ENCODE measurements at places on chromosomes 6 and 20.
A peak's percentile ranks its signal among the peaks of the same experiment; 100 is the strongest.

- no peak for DNase-seq
Measured at GRCh38 chr6:130514712-130515111, 148.9 kb downstream of the TMEM200A start.

GRCh38 chr6:149990661-149991471 is 27.1 kb downstream of the ULBP1 start:
- no peak for DNase-seq

GRCh38 chr6:133632906-133633305 is 256.0 kb upstream of the TCF21 start:
- DNase-seq: no peak

- DNase-seq: peak; percentile 70
Measured at GRCh38 chr20:17898548-17898994, 70.0 kb downstream of the SNX5 start.

GRCh38 chr6:158465747-158466146 is 94.1 kb upstream of the TMEM181 start:
- DNase-seq: no peak

DNA sequence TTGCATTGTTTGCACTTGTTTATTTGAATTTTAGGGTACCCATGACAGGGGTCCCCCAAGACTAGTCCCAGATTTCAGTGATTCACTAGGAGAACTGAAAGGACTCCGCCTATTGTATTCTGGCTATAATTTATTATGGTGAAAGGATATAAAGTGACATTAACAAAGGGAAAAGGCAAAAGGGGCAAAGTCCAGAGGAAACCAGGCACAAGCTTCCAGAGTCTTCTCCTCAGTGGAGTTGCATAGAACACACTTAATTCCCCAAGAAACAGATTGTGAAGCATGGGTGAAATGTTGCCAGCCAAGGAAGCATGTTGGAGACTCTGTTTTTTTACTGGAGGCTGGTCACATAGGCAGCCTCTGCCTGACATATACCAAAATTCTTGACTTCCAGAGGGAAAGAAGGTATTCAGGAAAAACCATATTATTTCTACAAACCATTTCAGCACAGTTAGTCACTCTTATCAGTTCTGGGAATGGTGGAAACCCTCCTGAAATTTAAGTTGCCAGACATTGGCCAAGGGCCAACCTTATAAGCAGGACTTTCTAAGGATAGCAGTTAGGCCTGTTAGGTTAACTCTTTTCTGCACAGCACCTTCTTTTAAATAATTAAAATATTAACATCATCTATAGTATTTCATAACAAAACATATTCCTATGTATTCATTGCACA is 71.8 kb downstream of the FIG4 start:
- DNase-seq: peak; percentile 69

DNA sequence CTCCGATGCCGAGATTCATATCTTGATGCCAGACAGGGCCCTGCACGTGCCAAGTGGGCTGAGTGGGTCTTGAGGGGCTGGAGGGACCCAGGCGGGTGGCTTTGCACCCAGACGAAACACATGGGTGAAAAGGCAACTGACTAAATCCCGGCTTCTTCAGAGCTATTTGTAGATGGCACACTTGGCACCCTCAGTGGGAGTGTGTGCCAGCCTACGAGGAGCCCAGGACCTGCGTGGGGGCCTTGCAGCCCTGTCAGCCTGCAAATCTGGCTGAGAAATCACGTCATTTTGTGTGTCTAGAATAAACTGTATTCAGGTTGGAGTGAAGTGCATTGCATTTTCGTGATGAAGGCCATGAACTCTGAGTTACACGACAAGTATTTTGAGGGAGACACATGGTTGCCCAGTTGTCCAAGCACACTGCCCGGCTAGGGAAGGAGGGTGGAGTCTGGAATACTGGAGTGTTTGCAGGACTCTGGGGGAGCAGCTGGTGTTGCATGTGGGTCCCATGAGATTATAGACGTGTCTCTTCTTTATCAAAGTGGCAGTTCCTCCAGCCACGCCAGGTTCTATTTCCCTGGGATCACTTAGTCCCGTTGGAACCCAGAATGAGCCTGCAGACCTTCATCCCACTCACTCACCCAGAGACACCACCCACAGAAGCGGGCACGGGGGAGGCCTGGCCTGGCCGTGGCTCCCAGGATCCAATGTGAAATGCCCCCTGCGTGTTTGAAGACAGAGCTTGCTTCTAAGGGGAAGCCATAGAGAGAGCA is 60.2 kb downstream of the DLL1 start:
- no peak for DNase-seq

DNA sequence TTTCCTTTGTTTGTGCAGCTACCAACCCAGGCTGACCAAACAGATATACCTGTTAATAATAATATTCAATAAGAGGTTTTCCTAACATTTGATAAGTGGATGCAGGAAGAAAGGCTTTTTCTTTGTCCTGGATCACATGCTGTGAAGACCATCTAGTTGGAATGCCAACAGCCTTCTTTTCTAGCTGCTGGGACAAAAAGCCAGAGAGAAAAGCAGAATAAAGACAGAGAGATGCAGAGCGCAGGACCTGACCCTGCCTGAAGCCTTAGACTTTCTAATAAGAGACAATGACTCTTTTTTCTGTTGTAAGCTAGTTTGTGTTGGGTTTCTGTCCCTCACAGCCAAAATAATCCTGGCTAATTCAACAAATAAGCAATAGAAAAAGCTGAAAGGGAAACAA is 308.2 kb downstream of the PHF3 start:
- no peak for DNase-seq

GRCh38 chr20:4040283-4041179 is 25.2 kb upstream of the RNF24 start:
- DNase-seq: no peak

GRCh38 chr6:104559435-104560202 is 300.1 kb downstream of the HACE1 start:
- no peak for DNase-seq

- DNase-seq: peak; percentile 31
Measured at GRCh38 chr6:4017834-4018170, 61.1 kb downstream of the FAM217A start.
